ENCODE measurements at places on chromosomes 7 and 10.

DNA sequence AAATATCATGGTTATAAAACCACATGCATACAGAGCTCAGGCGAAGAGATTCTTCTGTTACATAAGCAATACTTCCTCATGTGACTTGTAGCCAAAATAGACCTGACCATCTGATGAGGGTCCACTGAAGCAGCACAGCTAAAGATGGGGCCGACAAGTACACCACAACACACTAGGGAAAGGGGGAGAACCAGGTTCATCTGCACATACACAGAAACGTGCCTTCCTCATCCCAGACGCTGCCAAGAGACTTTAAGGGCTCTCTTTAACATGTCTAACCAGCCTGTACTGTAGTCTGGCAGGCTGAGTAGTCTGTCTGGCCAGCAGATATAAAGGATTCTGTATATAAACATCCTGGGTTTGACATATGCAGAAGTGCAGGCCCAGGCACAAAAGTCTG is 30.3 kb downstream of the ERCC6 start:
- DNase-seq = no peak

DNA sequence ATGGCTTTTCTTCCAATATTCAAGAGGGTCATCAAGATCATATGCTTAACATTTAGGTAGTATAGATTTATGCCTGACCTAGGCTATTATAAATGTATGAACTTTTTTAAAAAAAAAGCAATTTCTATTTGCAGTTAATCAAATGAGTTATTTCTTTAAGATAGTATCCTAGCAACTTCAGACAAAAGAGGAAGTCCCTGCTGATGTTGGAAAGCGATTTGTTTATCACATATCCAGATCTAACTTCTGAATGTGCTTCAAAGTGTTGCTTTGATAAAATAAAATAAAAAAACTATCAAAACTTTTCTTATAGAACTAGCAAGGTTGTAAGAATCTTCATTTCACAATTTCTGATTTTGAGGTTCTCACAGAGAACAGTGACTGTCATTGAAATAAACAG is 401.9 kb upstream of the PHF14 start:
- DNase-seq = no peak

DNA sequence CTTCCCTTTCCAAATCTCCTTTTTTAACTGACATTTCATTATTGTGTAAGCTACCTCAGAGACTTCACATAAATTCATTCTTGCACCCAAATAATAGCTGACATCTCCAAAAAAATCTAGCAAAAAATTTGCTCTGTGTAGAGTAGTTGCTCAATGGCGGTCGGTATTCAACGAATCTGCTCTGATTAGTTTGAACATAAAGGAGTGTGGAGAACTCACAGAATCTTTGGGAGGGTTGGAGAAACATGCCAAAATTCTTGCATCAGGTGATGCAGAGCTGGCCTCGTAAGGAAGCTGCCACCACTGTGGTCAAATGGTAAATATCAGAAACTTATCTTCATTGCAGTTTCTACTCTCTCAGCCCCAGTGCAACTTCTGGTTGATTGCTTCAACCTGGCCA is 201.2 kb upstream of the MDFIC start:
- no peak for DNase-seq

GRCh38 chr7:30023524-30023923 is 3.0 kb downstream of the FKBP14 start:
- DNase-seq = no peak

DNA sequence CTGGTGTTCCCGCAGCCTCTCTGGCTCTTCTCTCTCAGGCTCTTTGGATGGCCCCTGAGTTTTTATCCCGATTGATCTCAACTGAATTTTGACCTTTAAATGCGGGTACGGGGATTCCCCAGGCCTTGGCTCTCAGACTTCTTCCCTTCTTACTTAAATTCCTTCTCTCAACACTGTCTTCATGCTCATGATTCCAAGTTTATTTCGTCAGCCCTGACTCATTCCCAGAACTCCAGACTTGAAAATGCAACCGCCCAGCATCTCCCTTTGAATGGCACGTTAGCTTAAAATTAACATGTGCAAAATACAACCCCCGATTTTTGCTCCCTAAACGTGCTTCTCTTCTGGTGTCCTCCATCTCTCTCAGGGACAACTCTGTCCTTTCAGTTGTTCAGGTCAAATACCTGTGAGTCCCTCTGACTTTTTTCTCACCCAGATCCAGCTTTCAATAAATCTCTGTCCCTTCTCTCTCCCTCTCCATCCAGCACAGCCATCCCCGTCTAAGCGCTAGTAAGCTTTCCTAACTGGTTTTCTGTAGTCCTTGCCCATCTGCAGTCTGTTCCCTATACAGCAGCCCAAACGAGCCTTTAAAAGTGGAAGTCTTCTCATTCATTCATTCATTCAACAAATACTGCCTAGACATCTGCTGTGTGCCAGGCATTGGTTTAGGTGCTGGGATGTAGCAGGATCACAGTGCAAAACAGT is 7.1 kb downstream of the HECW1 start:
- DNase-seq = no peak

DNA sequence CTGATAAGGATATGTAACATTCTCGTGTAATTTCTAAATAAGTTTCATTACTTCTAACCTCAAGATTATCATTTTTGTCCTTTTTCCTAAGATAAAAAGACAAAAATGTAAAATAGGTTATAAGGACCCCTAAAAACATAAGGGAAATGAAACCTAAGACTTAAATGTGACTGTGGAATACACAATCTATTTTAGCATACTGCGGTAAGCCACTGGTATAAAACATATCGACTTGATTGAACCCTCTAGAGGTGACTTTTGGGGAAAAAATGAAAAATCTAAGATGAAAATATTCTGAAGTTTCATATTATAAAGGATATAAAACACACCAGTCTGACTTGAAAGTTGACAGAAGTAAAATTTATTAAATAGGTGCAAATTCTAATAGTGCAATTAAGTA is 1.9 kb downstream of the NAMPT start:
- DNase-seq = no peak

- DNase-seq = no peak
These were observed 6.5 kb upstream of the SHH start for GRCh38 chr7:155818820-155819168.

DNA sequence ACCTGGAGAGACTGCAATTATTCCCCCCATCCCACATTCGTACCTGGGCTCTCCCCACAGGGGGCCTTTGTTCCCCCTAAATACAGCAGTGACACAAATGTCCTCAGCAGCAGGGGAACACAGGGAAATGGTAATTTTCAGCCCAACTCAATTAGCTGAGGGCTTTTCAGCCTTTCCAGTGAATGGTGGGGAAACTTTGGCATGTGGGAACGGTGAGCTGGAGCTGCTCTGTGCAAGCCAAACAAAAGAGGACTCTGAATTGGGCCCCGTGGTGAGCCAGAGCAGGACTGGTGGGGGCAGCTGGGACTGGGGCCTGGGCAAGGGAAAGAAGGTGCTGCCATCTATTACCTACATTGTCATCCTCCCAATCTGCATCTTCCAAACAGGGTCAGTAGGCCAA is 51.0 kb downstream of the FBXW4 start:
- no peak for DNase-seq

DNA sequence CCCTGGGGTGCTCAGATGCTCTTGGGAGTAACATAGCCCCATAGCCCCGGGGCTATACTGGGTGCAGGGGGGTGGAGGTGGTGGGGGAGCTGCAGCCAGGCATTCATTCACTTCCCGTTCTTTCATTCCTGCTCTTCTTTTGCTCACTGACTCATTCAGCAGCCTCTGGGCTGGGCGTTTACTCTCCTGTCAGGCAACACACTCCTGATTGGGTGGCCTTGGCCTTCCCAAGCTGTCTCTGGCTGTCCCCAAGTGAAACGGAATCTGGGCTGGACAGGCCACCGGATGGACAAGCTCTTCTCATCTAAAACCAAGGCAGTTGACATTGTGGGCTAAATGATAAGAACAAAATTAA is 34.6 kb downstream of the CHST3 start:
- DNase-seq = no peak
